ENCODE measurements at places on chromosomes 12 and 14.
A peak's percentile ranks its signal among the peaks of the same experiment; 100 is the strongest.

DNA sequence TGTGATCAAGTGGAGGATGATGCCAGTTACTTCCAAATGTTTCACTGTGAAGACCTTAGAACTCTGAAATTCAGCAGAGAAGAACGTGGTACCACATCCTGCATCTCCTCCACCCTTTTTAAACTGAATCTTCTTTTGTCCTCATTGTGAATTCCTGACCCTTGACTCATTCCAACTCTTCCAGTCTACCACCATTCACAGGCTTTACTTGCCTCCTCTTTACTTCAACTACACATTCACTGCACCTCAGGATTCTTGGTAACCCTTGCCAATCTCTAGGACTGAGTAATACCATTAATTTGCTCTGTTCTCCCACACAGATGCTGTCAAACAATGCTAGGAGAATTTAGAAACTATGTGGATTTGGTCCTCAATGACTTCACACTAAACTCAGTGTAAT, 37.3 kb downstream of the PPP1R12A start:
- peak; percentile 73 for DNase-seq

DNA sequence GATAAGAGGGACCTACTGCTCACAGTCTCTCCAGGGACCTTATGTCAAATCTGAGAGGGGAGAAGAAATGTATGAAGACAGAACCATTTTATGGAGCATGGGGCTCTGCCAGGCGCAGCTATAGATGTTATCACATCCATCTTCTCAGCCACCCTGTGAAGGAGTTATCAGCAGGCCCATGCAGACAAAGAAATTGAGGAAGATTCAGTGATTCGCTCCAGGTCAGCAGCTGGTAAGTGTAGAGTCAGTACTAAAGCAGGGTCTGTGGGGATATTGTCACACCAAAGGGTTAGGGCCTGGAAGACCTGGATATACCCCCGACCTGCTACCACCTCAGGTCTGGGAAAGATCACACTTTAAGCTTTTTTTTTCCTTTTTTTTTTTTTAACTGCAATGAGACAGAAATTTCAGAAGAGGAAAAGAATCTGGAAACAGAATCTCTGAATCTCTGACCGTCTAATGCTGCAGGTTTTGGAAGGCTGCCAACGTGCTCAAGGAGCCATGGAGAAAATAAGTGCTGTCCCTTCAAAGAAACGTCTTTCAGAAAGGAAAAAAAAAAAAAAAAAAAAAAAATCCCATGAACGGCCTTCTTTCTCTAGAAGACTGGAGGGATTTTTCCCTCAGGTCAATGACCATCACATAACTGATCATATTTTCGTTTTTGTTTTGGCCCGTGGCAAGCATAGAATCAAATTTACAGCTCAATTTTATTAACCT, 73.3 kb upstream of the PLEKHG7 start:
- no peak for DNase-seq

DNA sequence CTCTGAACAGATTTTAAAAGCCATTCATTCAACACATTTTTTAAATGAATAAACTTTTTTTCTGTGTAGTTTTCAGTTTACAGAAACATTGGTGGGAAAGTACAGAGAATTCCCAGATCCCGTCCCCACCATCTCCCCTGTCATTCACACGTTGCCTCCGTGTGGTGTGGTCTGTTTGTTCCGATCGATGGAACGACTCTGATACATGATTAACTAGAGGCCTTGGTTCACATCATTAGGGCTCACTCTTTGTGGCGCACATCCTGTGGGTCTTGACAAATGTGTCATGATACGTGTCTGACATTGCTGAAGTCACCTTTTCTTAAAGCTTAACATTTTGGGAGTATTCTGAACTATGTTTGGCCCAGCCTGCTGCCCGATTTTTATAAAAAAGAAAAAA, 18.5 kb downstream of the MEG3 start:
- no peak for DNase-seq

DNA sequence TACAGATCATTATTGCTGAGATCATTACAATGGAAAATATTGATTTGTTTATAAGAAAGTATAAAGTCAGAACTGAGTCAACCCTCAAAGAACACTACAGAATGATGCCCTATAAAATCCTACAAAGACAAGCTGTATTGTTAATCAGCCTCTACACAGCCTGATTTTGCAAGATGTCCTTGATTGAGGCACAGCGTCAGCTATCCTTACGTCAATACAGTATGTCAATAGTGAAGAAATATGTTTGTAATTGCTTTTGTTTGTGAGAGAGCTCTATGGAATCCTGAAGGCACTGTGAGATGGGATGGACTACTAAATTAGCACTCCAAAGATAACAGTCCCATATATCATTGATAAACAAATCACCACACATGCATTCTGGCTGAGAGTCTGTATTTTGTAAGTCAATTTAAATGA, 70.7 kb downstream of the RASSF9 start:
- DNase-seq: no peak

DNA sequence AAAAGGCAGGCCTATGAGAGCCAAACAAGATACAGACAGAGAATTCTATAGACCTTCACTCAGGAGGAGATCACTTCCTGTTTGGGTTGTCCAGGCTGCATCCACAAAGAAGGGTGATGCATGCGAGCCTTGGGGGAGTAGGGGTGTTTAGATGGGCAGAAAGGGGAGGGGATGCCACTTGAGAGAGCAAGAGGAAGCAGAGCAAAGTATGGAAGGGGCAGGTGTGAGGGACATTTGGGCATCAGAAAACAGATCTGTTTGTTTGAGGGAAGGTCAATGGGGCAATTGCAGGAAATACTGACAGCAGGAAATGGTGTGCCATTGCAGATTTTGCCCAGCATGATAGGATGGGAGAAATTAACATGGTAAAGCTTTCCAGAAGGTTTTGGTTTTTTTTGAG, 146.4 kb upstream of the FOXN3 start:
- DNase-seq: no peak

Data from AG04450 (cell line).